Germinal center (tissue), 1 donor: ENCODE measurements at places on chromosomes 1 and 21.

GRCh38 chr1:116368241-116368640 is 4.8 kb upstream of the ATP1A1 start:
- no peak for DNase-seq

DNA sequence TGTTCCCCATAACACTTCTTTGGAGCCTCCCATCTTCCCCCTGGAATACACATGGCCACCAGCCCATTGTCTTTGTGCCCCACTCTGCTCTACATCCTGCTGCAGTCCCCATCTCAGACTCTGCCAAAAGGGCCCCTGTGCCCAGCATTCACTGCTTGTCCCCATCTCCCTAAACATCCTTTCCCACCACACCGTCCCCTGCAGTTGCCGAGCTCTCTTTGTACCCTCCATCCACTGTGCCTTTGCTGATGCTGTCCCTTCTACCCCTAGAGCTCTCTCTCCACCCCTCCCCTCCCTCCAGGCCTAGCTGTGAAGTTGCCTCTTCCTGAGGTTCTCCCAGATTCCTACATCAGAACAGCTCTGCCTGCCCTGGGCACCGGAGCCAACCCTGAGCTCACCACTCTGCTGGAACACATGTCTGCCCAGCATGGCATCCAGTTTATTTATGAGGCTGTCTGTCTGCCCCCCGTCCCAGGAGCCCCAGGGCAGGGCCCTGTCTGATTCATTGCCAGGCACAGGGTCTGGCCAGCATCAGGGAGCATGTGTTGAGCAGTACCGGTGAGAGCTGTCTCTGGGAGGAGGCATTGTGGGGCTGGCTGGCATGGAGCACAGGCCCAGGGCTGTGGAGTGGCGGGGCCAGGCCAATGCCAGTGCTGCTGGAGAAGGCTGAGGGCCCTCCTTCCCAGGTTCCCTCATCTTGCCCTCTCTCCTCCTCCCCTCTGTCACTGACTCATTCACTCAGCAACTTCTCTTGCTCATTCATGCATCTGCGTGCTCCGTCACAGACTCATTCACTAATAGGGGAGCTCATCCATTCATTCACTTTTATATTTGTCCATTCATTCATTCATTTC is 28.8 kb downstream of the EDN2 start:
- DNase-seq, result no peak

DNA sequence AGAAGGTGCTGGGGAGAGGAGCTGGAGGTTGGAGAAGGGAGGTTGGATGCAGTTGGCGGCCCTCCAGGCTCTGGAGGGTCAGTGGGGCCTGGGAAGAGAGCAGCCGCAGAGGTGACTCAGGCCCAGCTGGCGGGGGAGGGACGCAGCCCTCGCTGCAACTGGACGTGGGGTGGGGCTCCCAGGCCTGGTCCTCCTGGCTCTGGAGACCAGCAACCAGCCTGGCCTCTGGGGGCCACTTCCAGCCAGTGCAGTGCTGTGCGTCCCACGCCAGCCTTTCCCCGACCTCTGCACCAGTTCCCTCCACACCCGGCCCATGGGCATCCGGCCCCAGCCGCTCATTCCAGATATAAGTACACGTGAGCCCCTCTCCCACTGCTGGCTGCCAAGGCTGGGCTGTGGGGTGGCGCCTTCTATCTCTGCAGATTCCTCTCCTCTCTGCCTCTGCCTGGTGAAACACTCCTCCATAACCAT is 38.0 kb upstream of the COL18A1 start:
- no peak for DNase-seq

GRCh38 chr1:22683547-22683946 is 27.1 kb upstream of the EPHB2 start:
- no peak for DNase-seq

DNA sequence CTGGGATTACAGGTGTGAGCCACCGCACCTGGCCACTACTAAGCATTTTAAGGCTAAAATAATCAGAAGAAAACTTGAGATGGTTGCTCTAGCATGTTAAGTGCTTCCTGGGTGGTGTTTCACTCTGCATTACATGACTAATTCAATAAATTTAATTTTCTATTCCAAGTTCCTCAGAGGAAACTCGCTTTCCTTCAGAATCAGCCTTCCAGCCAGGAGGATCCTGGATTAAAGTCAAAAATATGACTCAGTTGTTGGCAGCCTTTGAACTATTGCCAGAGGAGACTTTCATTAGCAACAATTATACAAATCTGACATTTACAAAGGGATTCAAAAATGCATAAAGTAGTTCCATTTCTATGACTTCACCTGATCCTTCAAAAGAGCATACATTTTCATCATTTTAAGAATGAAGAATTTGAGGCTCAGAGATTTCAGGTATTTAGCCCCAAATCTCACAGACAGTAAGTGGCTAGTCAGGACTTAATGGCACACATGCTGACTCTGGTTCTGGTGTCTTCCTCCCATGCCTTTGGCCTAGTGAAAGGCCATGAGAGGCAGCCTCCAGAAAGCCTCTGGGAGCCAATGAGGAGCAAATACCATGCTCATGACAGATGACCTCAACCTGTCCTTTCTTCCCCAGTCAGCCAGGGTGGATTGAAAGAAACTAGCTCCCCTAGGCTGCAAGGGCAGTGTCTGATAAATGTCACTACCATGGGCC is 115.7 kb downstream of the MAP3K21 start:
- DNase-seq, result no peak
